ENCODE measurements at places on chromosomes 1 and 21.

DNA sequence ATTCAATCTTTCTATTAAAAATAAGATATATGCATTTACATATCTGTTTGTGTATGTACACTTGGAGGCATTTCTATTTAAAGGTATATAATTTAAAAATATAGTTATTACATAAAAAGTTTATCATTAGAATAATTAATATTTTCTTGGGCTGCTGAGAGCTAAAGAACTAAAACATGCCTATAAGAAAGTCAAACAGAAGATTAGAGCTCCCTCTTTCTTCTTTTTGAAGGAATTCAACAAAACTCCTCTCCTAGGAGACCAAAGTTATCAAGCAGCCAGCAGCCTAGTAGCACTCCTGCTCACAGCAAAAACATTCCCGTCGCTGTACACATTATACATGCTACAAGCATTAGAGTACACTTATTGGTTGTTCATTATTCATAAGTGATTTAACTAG is 216.4 kb downstream of the VAV3 start:
- DNase-seq = no peak

- DNase-seq = no peak
Observed at GRCh38 chr1:163610486-163610885, 288.7 kb downstream of the NUF2 start.

GRCh38 chr21:46368533-46369285 is 44.8 kb downstream of the PCNT start:
- no peak for DNase-seq

DNA sequence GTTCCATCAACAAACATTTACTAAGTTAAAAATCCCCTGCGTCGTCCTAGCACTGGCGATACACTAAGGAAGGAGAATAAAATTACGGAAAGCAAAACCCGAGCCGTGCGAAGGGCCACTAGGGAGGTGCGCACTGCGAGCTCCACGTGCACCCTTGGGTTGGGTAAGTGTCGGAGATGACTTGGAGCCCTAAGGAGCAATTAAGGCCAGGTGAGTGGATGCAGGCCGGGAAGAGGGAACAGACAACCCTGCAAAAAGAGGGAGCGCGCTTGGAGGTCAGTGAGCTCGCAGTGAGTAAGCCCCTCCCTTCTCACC is 704 bp downstream of the WDR4 start:
- DNase-seq = no peak

- no peak for DNase-seq
Observed at GRCh38 chr1:23525558-23526250, 5.3 kb downstream of the E2F2 start.

DNA sequence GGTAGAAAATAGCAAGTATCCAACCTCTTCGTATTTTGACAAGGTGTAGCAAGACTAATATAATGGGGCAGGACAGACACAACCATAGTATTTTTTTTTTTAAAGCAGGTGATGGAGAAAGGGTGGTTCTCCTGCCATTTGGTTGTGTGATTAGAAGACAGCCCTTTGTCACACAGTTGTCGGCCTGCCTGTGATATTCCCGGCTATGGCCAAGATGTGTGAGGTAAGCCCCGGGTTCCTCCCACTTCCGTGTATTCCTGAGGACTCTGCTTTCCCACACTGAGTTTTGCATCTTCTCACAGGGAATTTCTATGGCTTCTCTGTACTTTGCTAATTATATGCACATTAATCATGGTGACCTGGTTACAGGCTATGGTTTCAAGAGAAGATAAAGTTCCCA is 35.9 kb downstream of the ZNF496 start:
- DNase-seq = no peak

DNA sequence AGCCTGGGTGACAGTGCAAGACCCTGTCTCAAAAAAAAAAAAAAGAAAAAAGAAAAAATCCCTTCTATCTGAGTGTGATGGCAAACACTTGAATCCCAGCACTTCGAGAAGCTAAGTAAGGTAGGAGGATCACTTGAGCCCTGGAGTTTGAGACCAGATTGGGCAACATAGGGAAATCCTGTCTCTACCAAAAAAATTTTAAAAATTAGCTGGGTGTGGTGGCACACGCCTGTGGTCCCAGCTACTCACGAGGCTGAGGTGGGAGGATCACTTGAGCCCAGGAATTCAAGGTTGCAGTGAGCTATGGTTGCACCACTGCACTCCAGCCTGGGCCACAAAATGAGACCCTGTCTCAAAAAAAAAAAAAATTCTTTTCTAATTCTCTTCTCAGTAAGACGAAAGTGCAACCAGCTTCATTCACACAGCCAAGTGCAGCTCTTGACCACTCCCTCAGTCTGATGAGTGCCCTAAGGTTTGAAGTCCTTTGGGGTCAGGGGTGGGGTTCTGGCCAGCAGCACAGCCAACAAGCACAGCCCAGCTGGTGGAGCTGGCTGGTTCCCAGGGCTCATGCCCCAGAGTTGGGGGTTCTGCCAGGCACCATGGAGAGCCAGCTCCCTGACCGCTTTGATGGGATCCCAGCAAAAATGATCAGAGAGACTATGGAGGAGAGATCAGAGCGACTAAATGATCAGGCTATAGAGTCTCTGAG is 8.0 kb downstream of the SLC2A5 start:
- no peak for DNase-seq

GRCh38 chr1:116133696-116134475 is 22.7 kb downstream of the MAB21L3 start:
- DNase-seq = no peak

GRCh38 chr1:73576083-73576482 is 621.9 kb downstream of the LRRIQ3 start:
- no peak for DNase-seq

DNA sequence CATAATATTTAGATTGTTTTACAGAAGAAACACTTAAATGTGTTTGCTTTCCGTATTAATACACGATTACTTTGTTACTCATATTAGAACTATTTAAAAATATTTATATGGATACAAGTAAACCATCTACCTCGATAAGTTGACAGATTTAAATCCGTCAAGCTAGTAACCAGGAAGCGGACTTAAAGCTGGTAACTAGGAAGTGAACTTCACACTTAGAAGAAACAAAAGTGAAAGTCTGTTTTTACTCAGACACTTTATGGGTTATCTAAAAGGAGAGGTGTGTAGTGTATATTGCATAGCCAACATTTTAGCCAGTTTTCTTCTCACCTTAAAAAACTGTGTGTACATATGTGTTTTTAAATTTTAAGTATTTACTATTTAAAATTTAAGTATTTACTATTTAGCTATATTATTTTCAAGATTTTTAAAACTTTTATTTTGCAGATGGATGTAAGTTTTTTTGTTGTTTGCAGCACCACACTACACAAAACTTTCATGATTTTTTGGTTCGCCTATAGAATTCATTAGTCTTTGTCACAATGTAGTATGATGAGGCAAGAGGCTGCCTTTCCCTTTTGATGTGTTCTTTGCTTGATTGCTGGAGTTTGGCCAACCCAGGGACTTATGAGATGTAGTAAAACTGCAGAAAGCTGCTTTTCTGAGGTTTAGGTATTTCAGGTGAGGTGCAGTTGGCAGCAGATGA is 2.7 kb downstream of the USP25 start:
- DNase-seq = no peak

GRCh38 chr1:178330848-178331497 is 165.8 kb downstream of the CLEC20A start:
- DNase-seq = no peak

- DNase-seq = no peak
Observed at GRCh38 chr1:60535713-60536112, 462.1 kb upstream of the C1orf87 start.

DNA sequence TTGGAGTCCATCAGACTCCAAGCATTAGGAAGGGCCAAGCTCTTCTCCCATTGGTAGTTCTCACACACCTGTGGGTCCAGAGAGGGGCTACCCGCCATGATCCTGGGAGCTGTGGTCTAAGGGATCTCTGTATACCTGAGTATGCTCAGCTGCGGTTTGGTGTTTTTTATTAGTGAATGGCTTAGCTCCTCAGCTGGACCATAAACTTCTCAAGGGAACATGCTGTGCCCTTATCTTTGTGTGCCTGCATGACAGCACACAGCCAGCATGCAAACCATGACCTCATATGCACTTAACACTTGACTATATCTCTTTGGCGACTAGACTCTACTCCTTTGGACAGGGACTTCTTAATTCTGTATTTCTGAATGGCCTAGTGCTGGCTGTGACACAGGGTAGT is 94.5 kb downstream of the CD58 start:
- no peak for DNase-seq

- DNase-seq = peak; percentile 91
Observed at GRCh38 chr1:9211291-9211811, 23.2 kb upstream of the H6PD start.

DNA sequence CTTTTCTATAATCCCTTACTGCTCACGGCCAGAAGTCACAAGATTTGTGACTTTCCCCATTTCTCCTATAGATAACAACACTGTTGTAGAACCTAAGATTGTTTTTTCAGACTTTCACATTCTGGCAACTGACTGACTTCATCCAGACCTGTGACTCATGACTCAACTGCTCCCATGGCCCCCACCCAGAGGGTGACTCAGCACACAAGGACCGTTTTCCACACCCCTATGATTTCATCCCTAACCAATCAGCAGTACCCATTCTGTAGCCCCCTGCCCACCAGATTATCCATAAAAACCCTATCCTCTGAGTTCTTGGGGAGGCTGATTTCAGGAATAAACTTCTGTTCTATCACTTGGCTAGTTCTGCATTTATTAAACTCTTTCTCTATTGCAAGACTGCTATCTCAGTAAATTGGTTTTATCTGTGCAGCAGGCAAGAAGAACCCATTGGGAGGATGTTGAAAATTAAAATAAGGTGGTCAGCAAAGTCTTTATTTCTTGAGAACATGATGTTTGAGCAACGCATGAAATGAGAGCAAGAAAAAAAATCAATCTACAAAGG is 79.7 kb downstream of the NGF start:
- DNase-seq = no peak

DNA sequence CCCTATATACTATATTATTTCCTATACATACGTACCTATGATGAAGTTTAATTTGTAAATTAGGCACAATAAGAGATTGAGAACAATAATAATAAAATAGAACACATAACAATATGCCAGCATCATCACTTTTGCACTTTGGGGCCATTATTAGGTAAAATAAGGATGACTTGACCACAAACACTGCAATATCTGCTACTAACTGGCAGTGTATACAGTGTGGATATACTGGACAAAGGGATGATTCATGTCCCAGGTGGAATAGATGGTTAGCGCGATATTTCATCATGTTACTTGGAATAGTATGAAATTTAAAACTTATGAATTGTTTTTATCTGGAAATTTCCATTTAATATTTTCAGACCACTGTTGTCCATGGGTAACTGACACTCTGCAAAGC is 35.4 kb upstream of the TXLNA start:
- no peak for DNase-seq

- DNase-seq = no peak
Observed at GRCh38 chr1:34739613-34740012, 15.2 kb upstream of the GJB5 start.

DNA sequence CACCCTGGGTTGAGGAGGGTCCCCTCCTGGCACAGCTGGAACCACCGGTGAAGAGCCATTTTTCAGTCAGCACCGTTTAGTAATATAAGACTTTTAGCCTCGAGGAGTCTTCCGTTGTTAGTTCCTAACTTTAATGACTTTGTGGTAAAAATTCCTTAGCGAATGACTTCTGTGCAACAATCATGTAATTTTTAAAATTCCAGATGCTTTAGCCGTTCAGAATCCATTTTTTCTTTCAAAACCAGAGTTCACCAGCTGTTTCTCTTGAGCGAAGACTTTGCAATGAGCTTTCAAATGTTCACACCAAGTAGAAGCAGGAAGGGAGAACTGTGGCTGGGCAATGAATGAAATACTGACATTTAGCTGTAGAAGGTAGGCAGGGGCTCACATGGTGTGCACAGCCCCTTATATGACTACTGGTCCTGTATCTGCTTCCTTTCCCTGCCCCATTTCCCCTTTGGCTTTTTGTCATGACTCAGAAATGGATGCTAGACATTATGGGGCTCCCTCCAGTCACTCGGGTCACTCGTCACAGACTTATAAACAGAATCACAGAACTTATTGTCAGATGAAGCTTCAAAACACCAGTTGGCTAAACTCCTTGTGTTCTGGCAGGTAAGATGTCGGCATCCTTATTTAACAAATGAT is 4.1 kb downstream of the DISC1 start:
- DNase-seq = peak; percentile 19

- DNase-seq = no peak
Observed at GRCh38 chr1:34828611-34829010, 30.9 kb downstream of the SMIM12 start.

DNA sequence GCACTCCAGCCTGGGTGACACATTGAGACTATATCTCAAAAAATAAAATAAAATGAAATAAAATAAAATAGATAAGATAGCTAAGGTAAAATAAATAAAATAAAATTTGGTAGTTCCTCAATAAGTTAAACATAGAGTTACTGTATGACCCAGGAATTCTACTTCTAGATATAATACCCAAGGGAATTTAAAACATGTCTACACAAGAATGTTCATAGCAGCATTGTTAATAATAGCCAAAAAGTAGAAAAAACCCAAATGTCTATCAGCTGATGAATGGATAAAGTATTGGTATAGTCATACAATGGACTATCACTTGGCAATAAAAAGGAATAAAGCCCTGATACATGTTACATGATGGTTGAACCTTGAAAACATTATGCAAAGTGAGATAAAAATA is 47.8 kb downstream of the CEP350 start:
- no peak for DNase-seq

- peak; percentile 62 for DNase-seq
Observed at GRCh38 chr1:59173721-59174120, 123.2 kb upstream of the FGGY start.

Data from non-pigmented ciliary epithelial cell (primary cell).